ENCODE measurements at places on chromosomes 11 and 22.

- DNase-seq, result no peak
These were observed 47.0 kb downstream of the PACSIN2 start for GRCh38 chr22:42967933-42968332.

- no peak for DNase-seq
These were observed 110.8 kb upstream of the NNMT start for GRCh38 chr11:114185436-114185835.

GRCh38 chr11:134838708-134839107 lies 426.7 kb upstream of the B3GAT1 start:
- DNase-seq, result no peak

DNA sequence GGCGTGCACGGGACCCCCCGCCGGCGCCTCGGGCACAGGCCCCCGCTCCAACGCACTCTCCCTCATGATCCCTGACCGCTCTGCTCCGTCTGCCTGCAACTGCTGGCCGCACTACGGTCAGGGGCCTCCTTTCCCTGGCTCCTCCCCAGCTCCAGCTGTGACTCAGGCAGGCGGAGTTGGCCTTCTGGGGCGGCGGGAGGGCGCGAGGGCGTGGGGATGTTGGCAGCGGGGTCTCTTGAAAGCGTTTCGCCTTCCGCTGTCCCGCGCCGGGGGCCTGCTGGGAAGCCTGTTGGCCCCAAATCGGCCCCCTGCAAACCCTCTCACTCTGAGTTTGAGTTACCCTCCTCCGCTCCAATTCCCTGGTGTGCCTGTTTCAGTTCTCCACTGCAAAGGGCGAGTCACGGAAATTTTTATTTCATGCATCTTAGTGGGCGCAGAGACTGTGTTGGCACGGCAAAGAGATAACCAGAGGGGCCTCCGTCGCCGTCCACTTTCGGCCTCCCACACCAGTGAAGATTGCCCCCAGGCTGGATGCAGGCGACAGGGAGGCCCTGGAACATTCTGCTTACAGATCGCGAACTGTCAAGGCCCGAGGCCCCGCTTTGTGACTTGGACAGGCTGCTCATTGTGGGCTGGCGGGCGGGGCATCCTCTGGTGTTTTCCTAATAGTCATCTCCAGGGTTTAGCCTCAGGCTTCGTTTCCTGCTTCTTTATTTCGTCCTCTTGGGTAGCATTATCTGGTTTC lies at the start of gene CAVIN3:
CAVIN3 (minus strand) TSS at position 91 of the 745 bp plus-strand sequence; CDS start at position 66, 25 bp downstream.
- DNase-seq, result peak; percentile 87

GRCh38 chr22:49208768-49209252 lies 618.9 kb downstream of the BRD1 start:
- DNase-seq, result no peak

DNA sequence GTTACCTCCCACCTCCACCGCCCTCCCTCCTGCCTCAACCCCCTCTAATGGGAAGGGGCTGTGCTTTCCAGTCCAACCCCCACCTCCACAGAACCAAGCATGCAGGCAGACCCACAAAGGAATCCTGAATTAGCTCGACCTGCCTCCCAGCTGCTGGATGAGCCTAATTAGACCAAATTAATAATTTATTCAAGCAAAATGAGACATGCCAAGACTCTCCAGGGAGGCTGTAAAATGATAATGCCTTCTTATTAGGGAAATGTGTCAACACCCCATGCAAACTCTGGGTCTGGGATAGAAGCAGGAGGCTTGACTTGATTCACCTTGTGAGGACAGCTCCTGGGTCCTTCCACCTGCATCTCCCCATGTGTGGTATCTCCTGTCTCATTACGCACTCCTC lies 59.4 kb upstream of the HMGXB4 start:
- no peak for DNase-seq

GRCh38 chr11:74284466-74284865 lies 27.0 kb downstream of the P4HA3 start:
- DNase-seq, result peak; percentile 59

- DNase-seq, result no peak
These were observed 5.9 kb upstream of the B3GAT3 start for GRCh38 chr11:62627713-62628112.

- no peak for DNase-seq
These were observed 108.9 kb downstream of the MORC2 start for GRCh38 chr22:30859714-30860095.

- no peak for DNase-seq
These were observed 46.3 kb downstream of the IGLL1 start for GRCh38 chr22:23533771-23534191.

DNA sequence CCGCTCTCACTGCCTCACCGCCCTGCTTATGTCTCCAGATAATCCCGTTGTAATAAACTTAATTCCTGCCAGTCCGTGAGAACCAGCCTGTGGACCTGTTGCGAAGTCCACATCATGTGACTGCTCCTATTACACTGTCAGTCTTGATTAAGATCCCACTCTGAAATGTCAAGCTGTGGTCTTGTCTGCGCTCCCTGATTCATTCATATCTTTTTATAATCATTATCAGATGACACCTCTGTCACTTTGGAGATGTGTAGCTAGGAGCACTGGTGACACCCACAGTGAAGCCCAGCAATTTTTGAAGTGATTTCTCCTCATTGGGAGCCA lies 377.3 kb downstream of the TBC1D22A start:
- DNase-seq, result no peak

DNA sequence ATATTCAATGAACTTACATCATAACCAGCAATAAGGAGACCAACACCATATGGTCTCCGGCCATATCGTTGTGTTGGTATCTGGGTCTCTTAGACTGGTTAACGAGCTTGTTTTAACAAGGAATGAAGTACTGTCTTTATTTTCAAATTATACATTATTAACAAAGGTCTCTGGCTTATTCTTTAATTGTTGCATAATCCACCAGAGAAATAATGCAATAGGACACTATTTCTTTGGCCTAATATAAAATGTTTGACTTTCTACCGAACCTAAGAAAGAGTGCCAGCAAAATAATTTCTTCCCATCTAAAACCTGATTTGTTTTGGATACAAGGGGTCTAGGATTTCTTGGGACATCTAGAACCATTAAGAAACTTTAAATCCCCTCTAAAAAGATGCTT lies 6.4 kb downstream of the PSMA1 start:
- DNase-seq, result no peak

GRCh38 chr22:40542821-40543540 lies 93.5 kb downstream of the MRTFA start:
- no peak for DNase-seq

DNA sequence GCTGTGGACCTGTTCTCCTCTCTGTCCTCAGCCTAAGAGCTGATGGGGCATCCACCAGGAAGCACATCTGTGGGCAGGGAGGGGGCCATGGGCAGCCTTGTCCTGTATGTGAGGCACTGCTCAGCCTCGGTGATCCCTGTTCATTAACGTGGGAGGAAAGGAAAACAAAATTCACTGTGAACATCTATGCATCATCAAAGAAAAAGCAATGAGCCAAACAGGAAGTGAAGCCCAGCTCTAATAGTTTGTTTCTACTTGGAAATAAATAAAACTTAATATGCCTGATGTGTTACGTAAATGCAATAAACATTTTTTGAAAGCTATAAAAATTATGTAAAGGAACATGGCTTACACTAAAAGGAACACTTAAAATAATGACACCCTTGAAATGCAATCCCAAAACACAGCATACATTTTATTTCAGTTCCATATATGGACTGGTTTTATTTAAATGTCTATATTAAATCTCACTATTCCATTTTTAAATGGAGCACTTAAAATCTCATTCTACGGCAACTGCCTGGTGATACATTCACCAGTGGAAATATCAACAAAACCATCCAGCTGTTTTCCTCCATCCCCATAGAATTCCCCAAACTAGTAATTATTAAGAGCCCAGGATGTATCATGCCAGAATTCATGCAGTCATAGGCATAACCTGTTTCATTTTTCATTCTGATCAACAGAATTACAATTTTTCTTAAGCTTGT lies 78.3 kb downstream of the ZNF280B start:
- no peak for DNase-seq

DNA sequence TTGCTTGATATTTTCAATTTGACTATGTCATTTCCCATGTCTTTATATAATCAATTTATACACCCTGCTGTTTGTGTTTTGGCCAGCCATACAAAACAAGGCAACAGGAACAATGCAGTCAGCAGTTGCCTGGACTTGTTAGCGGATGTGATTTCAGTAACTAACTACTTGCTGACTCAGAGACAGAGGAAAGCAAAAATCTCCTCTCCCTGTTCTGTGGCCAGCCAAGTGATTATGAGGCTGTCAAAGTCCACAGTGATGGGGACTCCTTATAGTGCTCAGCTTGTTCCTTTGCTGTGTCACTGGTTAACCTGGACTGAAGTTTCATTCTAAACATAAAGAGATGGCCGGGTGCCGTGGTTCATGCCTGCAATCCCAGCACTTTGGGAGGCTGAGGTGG lies 32.6 kb upstream of the APLP2 start:
- DNase-seq, result peak; percentile 74

- DNase-seq, result no peak
These were observed 26.1 kb upstream of the MUC5B start for GRCh38 chr11:1196516-1197391.

GRCh38 chr11:73536961-73537360 lies 61.0 kb downstream of the FAM168A start:
- no peak for DNase-seq

All from fibroblast of skin of right biceps (primary cell).